ENCODE measurements at places on chromosomes 3 and 15. TPM values are rescaled to one million over a fixed set of nuclear protein-coding genes. Genes with fewer than 3 reads are reported as not detected.

DNA sequence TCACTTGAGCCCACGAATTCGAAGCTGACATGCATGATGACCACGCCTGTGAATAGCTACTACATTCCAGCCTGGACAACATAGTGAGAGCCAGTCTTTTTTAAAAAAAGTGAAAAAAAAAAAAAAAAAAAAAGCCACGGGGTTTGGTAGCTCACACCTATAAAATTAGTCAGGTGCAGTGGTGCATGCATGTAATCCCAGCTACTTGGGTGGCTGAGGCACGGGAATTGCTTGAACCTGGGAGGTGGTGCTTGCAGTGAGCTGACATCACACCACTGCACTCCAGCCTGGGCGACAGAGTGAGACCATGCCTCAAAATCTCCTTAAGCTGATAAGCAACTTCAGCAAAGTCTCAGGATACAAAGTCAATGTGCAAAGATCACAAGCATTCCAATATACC, 44.4 kb downstream of the CSNK1G1 start:
- no peak for DNase-seq

DNA sequence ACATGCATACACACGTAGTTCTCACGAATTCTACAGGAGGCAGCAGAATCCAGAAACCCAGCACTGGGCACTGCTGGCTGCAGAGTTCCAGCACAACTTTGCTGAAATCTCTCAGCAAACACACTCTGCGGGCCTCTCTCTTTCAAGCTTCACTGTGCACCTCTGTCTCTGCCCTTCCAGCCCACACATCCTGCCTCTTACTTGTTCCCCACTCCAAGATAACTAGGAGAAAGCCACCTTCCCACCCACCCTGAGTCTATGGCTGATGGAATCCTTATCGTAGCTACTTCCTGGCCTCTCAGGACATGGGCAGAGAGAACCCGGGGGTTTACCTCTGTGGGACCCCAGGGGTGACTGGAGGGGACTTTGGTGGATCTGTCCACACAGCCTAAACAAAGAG, 11.9 kb downstream of the ANP32A start:
- DNase-seq, result no peak

DNA sequence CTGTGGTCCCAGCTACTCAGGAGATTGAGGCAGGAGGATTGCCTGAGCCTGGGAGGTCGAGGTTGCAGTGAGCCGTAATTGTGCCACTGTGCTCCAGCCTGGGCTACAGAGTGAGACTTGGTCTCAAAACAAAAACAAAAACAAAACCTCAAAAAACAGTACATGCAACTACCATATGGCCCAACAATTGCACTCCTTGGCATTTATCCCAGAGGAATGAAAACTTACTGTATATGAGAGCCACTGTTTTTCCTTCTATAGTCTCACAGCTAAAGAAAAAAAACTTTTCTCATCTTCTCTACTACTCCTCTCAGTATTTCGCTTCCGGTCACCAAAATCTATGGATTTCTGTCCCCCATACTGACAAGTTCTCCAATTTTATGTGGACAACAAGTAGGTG, 84.3 kb downstream of the FLNB start:
- no peak for DNase-seq

DNA sequence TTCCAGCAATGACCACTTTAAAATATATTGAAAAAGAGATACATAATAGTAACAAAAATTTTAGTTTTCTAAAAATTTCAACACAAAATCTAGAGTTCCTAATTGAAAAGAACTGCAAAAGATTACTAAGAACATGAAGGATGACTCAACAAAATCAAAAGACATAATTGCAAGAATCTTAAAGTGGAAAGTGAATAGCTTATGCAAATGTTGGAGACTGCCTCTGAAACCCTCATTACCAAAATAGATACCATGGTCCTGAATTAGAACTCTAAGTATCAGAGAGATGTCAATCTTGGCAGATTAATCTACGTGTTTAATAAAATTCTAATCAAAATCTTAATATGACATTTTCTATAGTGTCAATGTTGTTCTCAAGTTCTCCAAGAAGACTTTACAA, 60.7 kb upstream of the SGO1 start:
- no peak for DNase-seq

DNA sequence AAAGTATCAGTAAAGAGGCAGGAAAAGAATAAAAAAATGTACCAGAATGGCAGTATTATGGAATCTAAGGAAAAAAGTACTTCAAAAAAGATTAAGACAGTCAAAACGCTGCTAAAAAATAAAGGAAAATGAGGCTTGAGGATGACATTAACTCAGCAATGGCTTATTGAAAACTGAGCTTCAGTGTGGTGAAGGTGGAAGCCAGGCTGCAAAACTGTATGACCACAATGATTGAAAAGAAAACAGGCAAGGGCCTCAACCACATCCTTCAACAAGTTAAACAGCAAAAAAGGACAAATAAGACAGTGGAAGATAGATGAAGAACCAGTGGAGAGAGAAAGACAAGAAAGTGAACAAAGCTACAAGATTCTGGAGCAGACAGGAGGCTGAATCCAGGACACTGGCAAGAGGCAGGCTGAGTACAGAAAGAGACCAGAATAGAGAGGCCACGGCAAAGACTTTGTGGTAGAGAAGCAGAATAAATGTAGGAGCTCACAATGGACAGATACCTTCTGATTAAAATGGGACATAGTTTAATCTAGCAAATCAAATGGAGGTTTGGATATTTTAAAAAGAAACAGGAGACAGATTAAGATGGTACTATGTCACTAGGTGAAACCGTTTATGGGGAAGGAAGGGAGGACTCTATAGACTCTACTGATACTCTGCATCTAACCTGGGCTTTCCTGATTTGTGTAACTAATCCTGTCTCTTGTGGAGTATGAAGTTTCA, 86.1 kb downstream of the TJP1 start:
- no peak for DNase-seq

GRCh38 chr15:93980261-93980911, 251.0 kb upstream of the MCTP2 start:
- no peak for DNase-seq

GRCh38 chr15:81480645-81481053, 106.6 kb upstream of the TMC3 start:
- peak; percentile 36 for DNase-seq

DNA sequence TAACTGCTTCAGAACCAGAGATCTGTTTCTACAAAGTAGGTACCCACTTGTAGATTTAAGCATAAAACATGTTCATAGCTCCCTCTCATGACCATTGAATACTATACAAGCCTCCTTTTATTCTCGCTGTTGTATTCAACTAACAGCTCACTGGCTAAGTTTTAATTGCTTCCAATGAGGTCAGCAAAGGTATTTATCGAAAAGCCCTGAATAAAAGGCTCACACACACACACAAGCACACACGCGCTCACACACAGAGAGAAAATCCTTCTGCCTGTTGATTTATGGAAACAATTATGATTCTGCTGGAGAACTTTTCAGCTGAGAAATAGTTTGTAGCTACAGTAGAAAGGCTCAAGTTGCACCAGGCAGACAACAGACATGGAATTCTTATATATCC, at the start of gene FGF7:
Gene FGF7, plus strand, starts transcription at position 222 of the 400 bp plus-strand sequence. CDS start 1,056 bp downstream, outside the sequence.
- no peak for DNase-seq

Gene COX5A
- polyA plus RNA-seq, result 568 TPM

Gene KCNAB1
- 0.41 TPM for polyA plus RNA-seq

Gene CHRFAM7A
- not detected for polyA plus RNA-seq

Gene PP2D1
- not detected for polyA plus RNA-seq

All from K562 (cell line).